ENCODE measurements at places on chromosomes 7 and 10.

DNA sequence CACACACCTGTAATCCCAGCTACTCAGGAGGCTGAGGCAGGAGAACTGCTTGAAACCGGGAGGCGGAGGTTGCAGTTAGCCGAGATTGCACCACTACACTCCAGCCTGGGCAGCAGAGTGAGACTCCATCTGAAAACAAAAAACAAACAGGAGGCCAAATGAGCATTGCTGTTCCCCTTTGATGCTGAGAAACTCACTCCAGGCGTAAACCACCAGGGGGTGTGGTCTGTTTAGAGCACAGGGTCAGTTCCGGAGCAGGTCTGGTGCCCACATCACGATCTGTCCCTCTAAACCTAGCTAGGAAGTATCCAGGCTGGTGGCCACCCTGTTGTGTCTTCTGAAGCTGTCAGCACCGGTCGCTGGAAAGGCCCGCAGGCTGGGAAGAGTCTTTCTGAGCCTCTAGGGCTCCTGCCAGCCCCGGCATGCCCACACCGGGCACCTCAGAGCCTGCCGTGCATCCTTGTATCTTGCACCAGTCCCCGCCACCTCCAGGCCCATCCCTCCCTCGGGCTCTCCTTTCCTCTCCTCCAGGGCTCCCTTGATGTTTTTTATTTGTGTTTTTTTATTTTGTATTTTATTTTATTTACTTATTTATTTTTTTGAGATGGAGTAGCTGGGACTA, 66.3 kb upstream of the SH2B2 start:
- DNase-seq, result no peak

DNA sequence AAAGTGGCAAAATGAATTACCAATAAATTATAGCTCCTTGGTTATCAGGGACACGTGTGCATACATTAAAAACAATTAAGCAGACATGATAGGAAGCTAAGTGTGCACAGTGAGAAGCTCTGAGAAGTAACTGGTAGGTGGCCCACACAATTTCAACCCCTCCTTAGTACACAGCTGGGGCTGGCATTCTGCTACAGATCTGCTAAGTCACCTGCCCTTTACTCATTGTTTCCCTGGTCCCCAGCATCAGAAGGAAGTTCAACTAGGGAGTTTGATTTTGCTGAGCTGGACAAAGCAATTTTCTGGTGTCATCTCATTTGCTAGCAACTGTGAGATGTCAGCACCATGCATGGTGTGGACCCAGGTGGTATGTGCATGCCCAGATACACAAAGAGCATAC, 424.1 kb upstream of the NPVF start:
- no peak for DNase-seq

GRCh38 chr10:61271127-61271780, 181.9 kb downstream of the TMEM26 start:
- no peak for DNase-seq

DNA sequence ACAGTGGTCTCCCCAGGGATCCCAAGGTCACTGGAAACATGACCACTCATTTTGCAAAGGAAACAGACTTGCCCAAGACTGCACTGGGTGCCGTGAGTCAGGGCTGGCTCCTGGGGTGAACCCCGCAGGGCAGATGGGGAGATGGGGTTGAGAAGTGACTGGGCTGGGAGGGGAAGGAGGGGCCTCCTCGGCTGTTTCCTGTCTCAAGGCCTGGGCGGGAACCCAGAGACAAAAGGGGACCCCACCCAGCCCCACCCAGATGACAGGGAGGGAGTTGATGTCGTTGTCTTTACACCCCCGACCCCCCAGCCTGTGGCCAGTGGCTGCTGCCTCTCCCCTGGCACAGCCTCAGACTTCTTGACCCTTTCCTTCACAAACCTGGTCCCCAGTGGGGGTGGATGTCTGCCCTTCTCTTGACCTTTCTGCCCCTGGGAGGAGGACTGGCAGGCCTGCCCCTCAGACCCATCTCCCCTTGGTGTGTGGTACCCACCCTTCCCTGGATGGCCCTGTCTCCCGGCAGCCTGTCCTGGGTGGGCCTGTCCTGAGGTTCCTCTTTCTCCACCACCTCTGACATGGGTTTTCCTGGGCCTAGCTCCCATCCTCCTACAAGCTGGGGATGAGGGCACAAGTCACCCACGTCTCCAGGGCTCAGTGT, 1.4 kb downstream of the MYO1G start:
- peak; percentile 61 for DNase-seq

DNA sequence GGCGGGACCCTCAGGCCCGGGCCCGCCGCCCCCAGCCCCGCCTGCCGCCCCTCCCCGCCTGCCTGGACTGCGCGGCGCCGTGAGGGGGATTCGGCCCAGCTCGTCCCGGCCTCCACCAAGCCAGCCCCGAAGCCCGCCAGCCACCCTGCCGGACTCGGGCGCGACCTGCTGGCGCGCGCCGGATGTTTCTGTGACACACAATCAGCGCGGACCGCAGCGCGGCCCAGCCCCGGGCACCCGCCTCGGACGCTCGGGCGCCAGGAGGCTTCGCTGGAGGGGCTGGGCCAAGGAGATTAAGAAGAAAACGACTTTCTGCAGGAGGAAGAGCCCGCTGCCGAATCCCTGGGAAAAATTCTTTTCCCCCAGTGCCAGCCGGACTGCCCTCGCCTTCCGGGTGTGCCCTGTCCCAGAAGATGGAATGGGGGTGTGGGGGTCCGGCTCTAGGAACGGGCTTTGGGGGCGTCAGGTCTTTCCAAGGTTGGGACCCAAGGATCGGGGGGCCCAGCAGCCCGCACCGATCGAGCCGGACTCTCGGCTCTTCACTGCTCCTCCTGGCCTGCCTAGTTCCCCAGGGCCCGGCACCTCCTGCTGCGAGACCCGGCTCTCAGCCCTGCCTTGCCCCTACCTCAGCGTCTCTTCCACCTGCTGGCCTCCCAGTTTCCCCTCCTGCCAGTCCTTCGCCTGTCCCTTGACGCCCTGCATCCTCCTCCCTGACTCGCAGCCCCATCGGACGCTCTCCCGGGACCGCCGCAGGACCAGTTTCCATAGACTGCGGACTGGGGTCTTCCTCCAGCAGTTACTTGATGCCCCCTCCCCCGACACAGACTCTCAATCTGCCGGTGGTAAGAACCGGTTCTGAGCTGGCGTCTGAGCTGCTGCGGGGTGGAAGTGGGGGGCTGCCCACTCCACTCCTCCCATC, 82.7 kb downstream of the PAX2 start:
- DNase-seq, result peak; percentile 10

GRCh38 chr10:75925999-75926398, 494.6 kb downstream of the LRMDA start:
- DNase-seq, result no peak

GRCh38 chr10:117590101-117590875, 47.7 kb downstream of the EMX2 start:
- DNase-seq, result no peak

- DNase-seq, result no peak
These were observed 234.6 kb upstream of the CCDC6 start for GRCh38 chr10:60140651-60141632.

GRCh38 chr10:105262666-105263065, 621.6 kb downstream of the SORCS3 start:
- no peak for DNase-seq

DNA sequence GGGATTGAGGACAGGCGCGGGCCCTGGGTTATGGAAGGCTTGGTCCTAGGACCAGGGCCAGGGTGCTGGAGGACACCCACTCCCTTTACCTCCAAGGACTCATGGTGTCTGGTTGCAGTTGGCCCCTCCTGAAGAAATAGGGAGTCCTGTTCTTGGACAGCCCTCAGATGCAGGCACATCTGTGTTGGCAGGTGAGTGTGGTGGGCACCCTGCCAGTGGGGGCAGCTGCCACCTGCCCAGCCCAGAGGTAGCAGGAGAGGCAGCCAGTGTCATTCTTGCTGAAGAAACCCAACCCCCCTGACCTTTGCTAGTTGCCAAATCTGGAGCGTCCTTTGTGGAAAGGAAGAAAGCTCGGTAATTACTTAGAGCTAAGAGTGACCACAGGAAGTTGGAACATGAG, 8.3 kb downstream of the GALNT17 start:
- no peak for DNase-seq
